T-helper 2 cell treated with Interferon-gamma antibody and Interleukin-4, amounts not matched to agents 5 μg/mL and 100 μg/mL, for 36 hours (primary cell): ENCODE measurements at places on chromosomes 5 and 9.

DNA sequence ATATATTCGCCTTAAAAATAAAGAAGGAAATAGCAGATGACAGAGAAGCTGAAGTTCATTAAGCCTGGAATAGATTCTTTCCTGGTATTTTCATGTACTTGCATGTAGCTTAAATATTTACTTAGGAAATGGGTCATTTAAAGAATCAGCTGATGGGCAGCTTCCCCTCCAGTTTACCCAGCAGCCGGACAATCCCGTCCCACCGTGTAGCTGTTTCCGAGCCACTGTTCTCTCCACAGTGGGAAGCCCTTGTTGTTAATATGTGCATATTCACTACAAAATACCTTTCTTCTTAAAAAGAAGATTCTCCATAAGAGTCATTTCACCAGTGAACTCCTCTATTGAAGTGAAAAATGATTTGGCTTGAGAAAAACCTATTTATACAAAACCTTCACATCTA is 187.0 kb downstream of the FANCC start:
- DNase-seq: no peak

DNA sequence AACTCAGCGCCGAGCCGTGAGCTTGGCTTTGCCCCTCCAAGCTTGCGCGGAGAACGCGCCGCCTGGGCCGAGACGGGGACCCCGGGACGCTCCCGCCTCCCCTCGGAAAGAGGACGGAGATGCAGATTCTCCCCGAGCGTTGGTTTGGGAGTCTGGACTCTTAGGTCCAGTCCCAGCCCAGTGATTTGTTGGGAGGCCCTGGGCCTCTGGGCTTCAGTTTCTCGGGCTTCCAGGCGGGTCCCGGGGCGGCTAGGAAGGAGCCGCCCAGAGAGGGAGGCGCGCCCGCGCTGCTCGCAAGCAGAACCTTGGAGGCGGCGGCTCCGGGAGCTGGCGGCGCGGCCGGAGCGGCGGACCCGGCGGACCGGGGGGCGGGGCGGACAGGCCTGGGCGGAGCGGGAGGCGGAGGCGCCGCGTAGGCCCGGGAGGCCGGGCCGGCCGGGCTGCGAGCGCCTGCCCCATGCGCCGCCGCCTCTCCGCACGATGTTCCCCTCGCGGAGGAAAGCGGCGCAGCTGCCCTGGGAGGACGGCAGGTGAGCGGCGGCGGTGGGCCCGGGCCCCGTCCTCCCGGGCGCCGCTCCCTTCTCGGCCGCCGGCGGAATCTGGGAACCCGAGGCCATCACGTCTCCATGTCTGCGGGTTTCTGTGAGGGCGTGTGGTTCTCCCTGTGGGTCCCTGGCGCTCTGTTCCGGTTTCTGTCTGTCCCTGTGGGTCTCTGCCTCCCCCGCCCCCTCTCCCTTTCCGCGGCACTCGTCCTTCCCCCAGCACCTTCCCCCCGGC is at the start of gene B4GALT7:
B4GALT7 (plus strand) TSS at position 402 of the 777 bp plus-strand sequence; CDS start at position 481, 79 bp downstream.
- DNase-seq: peak; percentile 86

- no peak for DNase-seq
Observed at GRCh38 chr9:125812403-125812802, 65.2 kb downstream of the PBX3 start.

- no peak for DNase-seq
Observed at GRCh38 chr5:180070756-180071530, 616 bp downstream of the RNF130 start.

DNA sequence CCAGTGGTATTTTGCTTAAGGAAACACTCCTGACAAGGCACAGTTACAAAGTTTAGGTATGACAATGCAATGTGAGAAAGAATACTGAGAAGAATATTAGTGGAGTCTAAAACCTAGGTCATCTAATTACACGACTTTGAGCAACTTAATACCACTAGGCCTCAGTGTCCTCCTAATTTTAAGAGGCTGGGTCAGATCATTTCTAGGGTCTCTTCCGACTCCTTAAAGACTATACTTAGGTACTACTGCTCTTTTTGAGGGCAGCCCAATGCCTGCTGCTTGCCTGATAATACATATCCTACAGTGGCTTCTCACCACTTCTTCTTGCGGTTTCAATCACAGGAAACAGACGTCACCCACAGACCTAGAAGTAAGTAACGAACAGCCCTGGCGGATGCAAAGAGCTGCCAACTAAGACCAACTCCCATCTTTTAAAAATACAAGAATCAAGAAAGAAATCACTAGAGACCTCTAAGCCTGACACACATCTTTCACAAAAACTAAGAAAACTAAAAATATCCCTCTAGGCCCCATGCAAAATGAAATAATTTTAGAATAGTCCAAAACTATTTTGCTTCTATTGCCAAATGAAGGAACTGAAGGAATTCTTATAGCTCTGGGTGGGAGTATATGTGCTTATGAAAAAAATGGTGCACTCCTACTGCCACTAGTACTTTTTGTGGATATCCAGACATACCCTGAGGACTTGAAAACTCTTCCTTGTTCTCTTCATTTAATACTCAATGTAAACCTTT is 13.1 kb downstream of the DIAPH1 start:
- peak; percentile 76 for DNase-seq

GRCh38 chr9:13034694-13035002 is 244.8 kb downstream of the MPDZ start:
- no peak for DNase-seq

DNA sequence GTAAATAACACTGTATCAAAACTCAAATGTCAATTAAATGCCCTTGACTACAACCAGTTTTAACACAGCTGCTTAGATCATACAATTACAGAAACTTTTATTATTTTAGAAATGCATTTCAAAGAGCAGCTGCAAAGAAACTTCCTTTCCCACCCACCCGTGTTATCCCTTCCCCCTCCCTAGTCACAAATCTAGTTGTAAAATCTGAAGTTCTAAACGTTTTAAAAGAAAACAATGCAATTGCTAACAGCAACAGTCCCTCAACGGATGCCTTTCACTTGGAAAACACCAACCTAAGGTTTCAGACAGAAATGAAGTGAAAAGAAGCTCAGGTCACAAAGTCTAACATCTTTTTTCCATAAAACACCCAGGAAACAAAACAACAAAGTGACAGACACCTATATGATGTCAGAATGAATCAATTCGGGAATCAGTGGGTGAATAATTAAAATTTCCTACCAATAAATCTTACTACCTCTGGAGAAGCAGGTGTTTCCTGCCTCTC is 100.3 kb downstream of the FBXW11 start:
- no peak for DNase-seq

- no peak for DNase-seq
Observed at GRCh38 chr5:171537923-171538537, 118.6 kb downstream of the FGF18 start.

GRCh38 chr5:150481972-150482406 is 25.9 kb upstream of the NDST1 start:
- no peak for DNase-seq

DNA sequence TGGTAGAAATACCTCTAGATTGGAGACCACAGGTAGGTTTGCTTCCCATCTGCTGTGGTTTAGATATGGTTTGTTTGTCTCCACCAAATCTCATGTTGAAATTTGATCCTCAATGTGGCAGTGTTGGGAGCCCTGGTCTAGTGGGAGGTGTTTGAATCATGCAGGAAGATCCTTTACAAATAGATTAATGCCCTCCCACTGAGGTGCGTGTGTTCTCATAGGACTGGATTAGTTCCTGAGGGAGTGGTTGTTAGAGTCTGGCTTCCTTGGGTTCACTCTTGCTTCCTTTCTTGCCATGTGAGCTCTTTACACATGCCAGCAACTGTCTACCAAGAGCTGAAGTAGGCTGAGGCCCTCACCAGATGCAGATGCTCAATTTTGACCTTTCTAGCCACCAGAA is 391.1 kb upstream of the GRIA1 start:
- DNase-seq: no peak

GRCh38 chr5:74801941-74802340 is 34.9 kb downstream of the NSA2 start:
- DNase-seq: no peak
